Right cardiac atrium (tissue), 5 donors: ENCODE measurements at places on chromosomes 3 and 15. TPM values are rescaled to one million over a fixed set of nuclear protein-coding genes. Genes with fewer than 3 reads are reported as not detected.

The ADAMTSL3 gene
- 31.3 TPM for total RNA-seq

The IL5RA gene
- total RNA-seq: 2.5 TPM

The CFAP100 gene
- not detected for total RNA-seq

The ZNF860 gene
- 0.25 TPM for total RNA-seq

The TPRG1 gene
- 3.3 TPM for total RNA-seq

The SKOR1 gene
- 0.28 TPM for total RNA-seq

The PRR20G gene
- total RNA-seq: not detected

The PRRT3 gene
- 1.5 TPM for total RNA-seq

The IL20RB gene
- 0.76 TPM for total RNA-seq

The FSTL1 gene
- total RNA-seq: 735 TPM

The GOLGA6L1 gene
- not detected for total RNA-seq

The LNP1 gene
- 4.1 TPM for total RNA-seq

The CCR5 gene
- total RNA-seq: 1.7 TPM

The ITPKA gene
- 0.36 TPM for total RNA-seq

The CHRFAM7A gene
- total RNA-seq: 2.1 TPM

The CLRN1 gene
- total RNA-seq: not detected

The SERPINI2 gene
- total RNA-seq: 1.9 TPM

The TRPM1 gene
- not detected for total RNA-seq

The ITPR1 gene
- 32.5 TPM for total RNA-seq

The TEX9 gene
- total RNA-seq: 1.3 TPM

The FANCD2OS gene
- not detected for total RNA-seq

The BUB1B gene
- 1.4 TPM for total RNA-seq

The KIF7 gene
- 5.1 TPM for total RNA-seq

The LRRC2 gene
- 13.3 TPM for total RNA-seq

The CLDN18 gene
- 0.37 TPM for total RNA-seq

The SGO1 gene
- 0.24 TPM for total RNA-seq

The ARL13B gene
- 5.9 TPM for total RNA-seq

The EXD1 gene
- total RNA-seq: not detected

The UBP1 gene
- total RNA-seq: 47.4 TPM

The KNG1 gene
- total RNA-seq: 0.53 TPM

The C3orf20 gene
- not detected for total RNA-seq

The EBLN2 gene
- total RNA-seq: 2.6 TPM

The GALNT15 gene
- total RNA-seq: 6.2 TPM

The TMEM108 gene
- total RNA-seq: 20.3 TPM

The CCR8 gene
- total RNA-seq: not detected
